ENCODE measurements at places on chromosomes 6 and 20.
A peak's percentile ranks its signal among the peaks of the same experiment; 100 is the strongest.

GRCh38 chr6:4128748-4129147 is 6.6 kb downstream of the ECI2 start:
- peaks cover 73% of the 10 kb centered on the region for H3K36me3 ChIP-seq
- no peaks in the 10 kb centered on the region for H3K27me3 ChIP-seq
- H3K27ac ChIP-seq: no peak overlapping the region
- H3K4me3 ChIP-seq: no peak overlapping the region
- peaks cover 11% of the 10 kb centered on the region for H3K4me1 ChIP-seq
- DNase-seq: no peak

DNA sequence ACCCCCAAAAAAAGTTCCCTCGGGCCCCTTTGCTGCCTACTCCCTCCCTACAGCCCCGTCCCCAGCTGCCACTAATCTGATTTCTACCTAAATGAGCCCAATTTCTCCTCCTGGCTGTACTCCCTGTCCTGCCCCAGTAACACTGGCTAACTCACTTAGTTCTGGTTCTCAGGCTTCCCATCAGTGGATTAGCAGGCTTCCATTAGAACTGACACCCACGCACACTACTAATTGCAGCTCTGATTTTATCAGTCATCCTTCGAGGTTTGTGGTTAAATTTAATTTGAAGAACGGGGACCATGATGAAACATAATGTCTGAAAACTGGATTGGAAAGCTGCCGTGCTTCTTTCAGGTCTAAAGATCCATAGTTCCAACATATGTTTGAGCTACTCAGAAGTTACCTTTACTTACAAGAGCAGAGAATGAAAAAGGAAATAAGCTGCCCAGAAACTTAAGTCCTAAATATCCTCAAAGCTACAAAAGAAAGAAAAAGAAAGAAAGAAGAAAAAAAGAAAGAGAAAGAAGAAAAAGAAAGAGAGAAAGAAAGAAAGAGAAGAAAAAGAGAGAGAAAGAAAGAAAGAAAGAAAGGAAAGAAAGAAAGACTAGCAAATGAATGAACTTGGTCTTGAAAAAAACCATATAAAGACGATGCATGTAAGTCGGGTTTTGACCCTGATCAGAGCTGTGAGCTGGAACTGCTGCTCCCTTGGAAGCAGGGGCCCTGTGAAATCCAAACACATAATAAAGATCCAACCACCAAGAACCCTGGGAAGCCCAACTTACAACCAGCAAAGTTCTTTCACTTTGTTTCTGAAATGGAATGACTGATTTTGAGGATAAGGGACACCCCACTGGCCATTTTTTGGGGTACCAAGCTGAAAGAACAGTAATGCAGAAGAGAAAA is 51.7 kb downstream of the CNKSR3 start:
- H3K4me1 ChIP-seq: peaks cover 39% of the 10 kb centered on the region
- no peak overlapping the region for H3K4me3 ChIP-seq
- no peaks in the 10 kb centered on the region for H3K36me3 ChIP-seq
- H3K27ac ChIP-seq: peak overlapping the region; percentile 17

DNA sequence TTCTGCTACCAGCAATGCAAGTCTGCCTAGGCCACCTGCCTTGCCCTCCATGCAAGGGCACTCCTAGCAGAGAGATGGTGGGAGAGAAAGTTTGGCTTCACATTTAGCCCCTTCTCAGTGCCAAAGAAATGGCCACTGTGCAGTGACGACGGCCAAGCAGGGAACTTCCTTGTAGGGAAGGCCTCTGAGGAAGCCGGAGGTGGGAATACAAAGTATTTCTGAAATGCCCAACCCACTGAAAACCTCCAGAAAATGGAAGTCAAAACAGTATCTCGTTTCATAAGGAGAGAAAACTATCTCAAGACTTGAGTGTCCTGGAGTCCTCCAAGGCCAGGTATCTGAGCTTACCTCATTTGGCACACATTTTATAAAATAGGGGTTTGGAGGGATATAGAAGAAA is 42.7 kb downstream of the JAG1 start:
- H3K36me3 ChIP-seq: no peaks in the 10 kb centered on the region
- no peaks in the 10 kb centered on the region for H3K27me3 ChIP-seq
- peaks cover 52% of the 10 kb centered on the region for H3K4me1 ChIP-seq
- no peak for DNase-seq
- no peak overlapping the region for H3K27ac ChIP-seq
- no peak overlapping the region for H3K4me3 ChIP-seq

DNA sequence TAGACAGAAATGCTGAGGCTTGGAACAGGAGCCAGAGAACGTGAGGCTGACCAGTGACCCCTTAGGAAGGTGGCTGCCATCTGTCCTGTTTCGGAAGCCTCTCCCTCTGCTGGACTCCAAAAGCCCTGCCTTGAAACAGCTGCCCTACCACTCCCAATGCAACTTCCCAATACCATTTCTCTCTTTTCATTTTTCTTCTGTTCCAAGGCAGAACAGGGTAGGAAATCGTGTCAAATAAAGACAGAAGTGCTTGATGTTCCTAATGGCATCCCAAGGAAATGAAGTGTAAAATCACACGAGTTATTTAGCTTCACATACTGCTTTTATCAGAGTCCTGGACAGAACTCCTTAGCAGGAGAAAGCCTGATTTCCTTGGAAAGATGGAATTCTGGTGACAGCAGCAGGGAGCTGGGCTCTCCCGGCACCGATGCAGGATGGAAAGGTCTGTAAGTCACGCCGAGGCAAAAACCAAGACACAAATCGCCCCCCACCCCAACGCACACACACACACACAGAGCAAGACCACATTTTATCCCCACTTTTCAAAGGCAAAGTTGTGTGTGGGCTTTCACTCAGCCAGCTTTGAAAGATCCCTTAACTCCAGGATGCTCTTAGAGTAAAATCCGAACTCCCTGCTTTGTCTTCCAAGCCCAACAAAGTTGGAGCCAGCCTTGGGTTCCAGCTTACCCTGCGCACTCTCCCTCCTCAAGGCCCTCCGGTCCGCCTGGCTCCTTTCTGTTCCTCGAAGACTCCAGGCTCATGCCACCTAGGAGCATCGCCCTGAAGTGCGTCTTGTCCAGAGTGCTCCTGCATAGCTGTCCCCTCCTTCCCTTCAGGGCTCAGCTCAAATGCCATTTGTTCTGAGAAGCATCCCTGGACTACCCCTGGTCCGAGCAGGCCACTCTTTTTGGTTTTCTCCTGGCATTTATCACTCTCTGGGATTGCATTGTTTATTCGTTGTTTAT is 11.6 kb upstream of the STX16 start:
- H3K36me3 ChIP-seq: no peaks in the 10 kb centered on the region
- no peak overlapping the region for H3K4me3 ChIP-seq
- H3K4me1 ChIP-seq: no peaks in the 10 kb centered on the region
- peak; percentile 32 for DNase-seq
- no peaks in the 10 kb centered on the region for H3K27me3 ChIP-seq

DNA sequence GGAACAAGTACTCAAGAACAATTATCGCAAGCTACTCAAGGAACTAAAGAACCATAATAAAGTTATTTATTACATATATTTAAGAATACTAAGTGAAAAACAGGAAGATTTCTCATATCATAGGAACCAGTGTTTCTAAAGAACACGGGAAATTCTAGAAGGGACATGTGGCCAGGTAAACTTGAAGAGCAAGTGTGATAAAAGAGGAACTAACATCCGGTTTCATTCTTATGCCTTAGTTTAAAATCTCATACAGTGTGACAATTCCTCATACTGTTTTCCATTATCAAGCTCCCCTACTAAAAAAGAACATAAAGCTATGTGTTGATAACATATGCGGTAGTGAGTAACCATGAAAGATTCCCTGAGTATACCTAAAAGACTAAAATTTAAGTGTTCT is 163.5 kb upstream of the SHLD1 start:
- no peak overlapping the region for H3K27ac ChIP-seq
- H3K27me3 ChIP-seq: no peaks in the 10 kb centered on the region
- H3K4me3 ChIP-seq: no peak overlapping the region
- DNase-seq: no peak
- H3K4me1 ChIP-seq: no peaks in the 10 kb centered on the region

GRCh38 chr20:2873010-2873746 is at the start of gene PTPRA:
PTPRA (plus strand) TSS chr20:2873481; CDS start chr20:2964278, 90,797 bp downstream.
- peaks cover 70% of the 10 kb centered on the region for H3K4me1 ChIP-seq
- peak within 1 kb of the TSS; percentile 86 for H3K4me3 ChIP-seq
- H3K27me3 ChIP-seq: no peaks in the 10 kb centered on the region
- DNase-seq: peak; percentile 93

DNA sequence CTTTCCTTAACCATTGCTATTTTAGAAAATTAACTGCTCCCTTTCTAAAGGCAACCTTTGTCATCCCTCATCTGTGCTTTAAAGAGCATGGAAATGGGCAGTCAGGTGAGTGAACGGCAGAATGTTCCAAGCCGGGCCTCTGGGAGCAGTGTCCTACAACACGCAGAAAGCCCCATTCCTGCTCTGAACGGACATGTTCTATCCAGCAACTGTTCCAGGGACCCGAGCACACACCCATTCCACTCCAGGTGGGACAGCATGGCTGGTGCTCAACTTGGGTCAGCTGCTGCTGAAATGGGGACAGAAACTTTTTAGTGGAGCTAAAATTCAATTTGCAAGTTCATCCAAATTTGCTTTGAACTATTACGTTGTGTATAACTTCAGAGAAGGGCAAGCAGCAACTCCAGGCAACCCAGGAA is 26.7 kb downstream of the DIDO1 start:
- peaks cover 33% of the 10 kb centered on the region for H3K4me1 ChIP-seq
- H3K36me3 ChIP-seq: peaks cover 38% of the 10 kb centered on the region
- H3K27me3 ChIP-seq: no peaks in the 10 kb centered on the region

DNA sequence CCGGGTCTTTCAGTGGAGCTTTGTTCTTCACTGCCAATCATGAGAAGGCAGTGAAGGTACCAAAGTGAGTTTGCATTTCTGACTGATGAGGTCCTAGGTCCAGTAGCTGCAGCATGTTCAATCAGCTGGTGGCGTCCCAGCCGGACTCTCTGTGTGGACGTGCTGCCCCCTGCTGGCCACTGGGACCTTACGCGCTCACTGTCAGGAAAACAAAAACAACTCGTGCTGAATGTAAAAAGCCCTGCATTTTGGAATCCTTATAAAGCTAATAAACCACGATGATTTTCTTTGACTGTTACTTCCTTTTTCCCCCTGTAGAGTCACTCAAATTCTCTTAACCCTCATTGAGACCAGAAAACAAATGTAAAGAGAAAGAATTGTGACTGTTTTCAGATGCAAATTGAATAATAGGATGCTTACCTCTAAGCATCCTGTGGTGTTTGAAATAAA is 4.9 kb upstream of the CD24 start:
- no peak overlapping the region for H3K27ac ChIP-seq
- peaks cover 9% of the 10 kb centered on the region for H3K4me1 ChIP-seq
- no peak overlapping the region for H3K4me3 ChIP-seq
- DNase-seq: no peak

GRCh38 chr20:62051144-62051543 is 14.5 kb downstream of the TAF4 start:
- DNase-seq: no peak
- H3K27ac ChIP-seq: no peak overlapping the region
- H3K4me3 ChIP-seq: no peak overlapping the region
- H3K36me3 ChIP-seq: no peaks in the 10 kb centered on the region
- H3K4me1 ChIP-seq: peaks cover 27% of the 10 kb centered on the region

DNA sequence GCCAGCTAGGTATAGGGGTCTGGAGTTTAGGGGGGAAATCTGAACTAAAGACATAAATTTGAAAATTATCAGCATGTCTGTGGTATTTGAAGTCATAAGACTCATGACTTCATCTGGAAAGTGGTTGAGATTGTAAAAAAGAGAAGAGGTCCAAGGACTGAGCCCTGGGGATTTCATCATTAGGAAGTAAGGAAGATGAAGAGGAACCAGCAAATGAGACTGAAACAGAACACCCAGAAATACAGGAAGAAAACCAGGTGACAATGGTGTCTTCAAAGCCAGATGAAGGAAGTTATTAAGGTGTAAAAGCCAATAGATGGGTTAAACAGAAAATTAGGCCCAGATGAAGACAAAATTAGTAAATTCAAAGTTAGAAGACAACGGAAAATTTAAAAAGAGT is 49.1 kb upstream of the UBR2 start:
- no peak for DNase-seq
- no peaks in the 10 kb centered on the region for H3K27me3 ChIP-seq
- no peaks in the 10 kb centered on the region for H3K4me1 ChIP-seq

GRCh38 chr20:13364278-13365170 is 143.4 kb downstream of the ISM1 start:
- DNase-seq: no peak
- no peaks in the 10 kb centered on the region for H3K36me3 ChIP-seq
- H3K27ac ChIP-seq: no peak overlapping the region
- no peaks in the 10 kb centered on the region for H3K4me1 ChIP-seq
- no peak overlapping the region for H3K4me3 ChIP-seq

DNA sequence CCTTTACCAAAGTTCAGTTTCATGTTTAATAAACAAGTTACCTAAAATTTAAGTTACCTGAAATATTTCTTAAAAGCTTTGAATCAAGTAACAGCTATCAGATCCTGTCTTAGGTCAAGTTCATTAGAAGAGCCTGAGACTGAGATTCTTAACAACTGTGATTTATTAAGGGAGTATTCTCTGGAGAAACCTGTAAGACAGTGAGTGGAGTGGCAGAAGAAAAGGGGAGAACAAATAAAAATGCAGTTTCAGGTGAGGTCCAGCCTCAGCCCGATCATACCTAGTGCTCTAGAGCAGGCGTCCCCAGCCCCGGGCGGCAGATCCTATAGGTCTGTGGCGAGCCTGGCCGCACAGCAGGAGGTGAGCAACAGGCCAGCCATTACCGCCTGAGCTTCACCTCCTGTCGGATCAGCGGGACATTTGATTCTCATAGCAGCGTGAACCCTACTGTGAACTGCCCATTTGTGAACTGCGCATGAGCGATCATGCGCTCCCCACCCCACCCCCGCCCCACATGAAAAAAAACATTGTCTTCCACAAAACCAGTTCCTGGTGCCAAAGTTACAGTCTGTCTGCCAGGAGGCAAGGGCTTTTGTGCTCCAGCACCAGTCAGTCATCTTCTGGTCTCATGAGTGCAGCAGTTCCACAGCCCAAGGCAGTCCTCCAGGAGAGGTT is 59.2 kb upstream of the ADGRB3 start:
- H3K36me3 ChIP-seq: no peaks in the 10 kb centered on the region
- H3K4me1 ChIP-seq: no peaks in the 10 kb centered on the region
- H3K27me3 ChIP-seq: no peaks in the 10 kb centered on the region
- DNase-seq: no peak

GRCh38 chr6:128676456-128676855 is 156.1 kb upstream of the PTPRK start:
- H3K27ac ChIP-seq: no peak overlapping the region
- no peak for DNase-seq
- no peaks in the 10 kb centered on the region for H3K27me3 ChIP-seq
- no peak overlapping the region for H3K4me3 ChIP-seq
- no peaks in the 10 kb centered on the region for H3K36me3 ChIP-seq

DNA sequence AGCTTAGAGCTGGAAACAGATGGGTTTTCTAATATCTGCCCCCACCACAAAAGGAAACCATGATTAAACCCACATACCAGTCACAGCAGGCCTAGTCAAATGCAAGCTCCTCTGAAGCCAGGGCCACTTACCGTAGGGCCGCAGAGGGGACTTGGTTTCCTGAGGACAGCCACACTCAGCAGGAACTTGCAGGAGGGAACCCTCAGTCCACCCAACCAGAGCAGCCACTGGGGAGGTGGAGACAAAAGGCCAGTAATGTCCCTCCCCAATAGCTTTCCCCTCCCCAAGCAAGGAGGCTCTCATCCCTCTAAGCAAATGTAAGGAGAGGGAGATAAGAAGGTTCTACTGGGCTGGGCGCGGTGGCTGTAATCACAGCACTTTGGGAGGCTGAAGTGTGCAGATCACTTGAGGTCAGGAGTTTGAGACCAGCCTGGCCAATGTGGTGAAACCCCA is 384.4 kb upstream of the JARID2 start:
- H3K4me1 ChIP-seq: no peaks in the 10 kb centered on the region
- no peak overlapping the region for H3K4me3 ChIP-seq
- no peaks in the 10 kb centered on the region for H3K36me3 ChIP-seq
- H3K27me3 ChIP-seq: no peaks in the 10 kb centered on the region
